ENCODE measurements at places on chromosomes 2 and 18.

DNA sequence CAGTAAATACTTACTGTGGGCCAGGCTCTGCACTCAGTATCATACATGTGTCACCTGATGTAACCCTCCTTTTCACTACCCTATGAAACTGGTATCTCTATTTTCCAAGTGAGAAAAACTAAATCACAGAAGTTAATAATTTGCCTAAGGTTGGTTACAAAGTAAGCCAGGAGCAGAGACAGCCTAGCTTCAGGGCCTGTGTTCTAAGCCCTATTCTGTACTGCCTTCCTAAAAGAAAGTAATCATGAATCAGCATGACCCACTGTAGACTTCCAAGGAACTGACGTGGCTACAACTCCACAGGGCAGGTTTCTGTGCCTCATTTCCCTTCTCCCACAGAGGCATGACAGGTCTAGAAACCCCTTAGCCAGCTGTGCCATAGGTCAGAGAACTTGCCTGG lies 14.3 kb downstream of the ZNF142 start:
- DNase-seq: peak; percentile 45

GRCh38 chr2:119792907-119793312 lies 33.2 kb downstream of the PTPN4 start:
- no peak for DNase-seq

GRCh38 chr2:78383576-78383975 lies 641.9 kb upstream of the REG3G start:
- no peak for DNase-seq

GRCh38 chr2:17445744-17446143 lies 72.5 kb downstream of the RAD51AP2 start:
- DNase-seq: no peak

GRCh38 chr2:63424329-63425078 lies 163.8 kb downstream of the WDPCP start:
- no peak for DNase-seq

GRCh38 chr18:48736321-48737260 lies 197.8 kb downstream of the CTIF start:
- DNase-seq: no peak

DNA sequence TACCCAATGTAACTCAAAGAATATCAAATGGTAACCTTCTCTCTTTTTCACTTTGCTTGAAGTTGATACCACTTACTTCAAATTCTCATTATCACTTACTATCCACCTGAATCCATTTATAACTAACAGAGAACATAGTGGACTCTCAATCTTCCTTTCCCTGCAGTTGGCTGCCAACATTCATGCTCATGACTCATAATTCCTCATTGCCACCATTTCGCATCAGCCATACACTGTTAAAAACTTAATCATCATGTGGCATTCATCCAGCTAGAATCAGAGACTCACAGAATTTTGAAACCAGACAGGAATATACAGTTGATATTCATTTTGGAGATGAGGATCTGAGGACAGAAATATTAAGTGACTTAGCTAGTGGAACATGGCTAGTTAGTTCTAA lies 56.8 kb downstream of the SLC4A10 start:
- no peak for DNase-seq

GRCh38 chr2:27807476-27807875 lies 36.0 kb downstream of the MRPL33 start:
- DNase-seq: no peak

DNA sequence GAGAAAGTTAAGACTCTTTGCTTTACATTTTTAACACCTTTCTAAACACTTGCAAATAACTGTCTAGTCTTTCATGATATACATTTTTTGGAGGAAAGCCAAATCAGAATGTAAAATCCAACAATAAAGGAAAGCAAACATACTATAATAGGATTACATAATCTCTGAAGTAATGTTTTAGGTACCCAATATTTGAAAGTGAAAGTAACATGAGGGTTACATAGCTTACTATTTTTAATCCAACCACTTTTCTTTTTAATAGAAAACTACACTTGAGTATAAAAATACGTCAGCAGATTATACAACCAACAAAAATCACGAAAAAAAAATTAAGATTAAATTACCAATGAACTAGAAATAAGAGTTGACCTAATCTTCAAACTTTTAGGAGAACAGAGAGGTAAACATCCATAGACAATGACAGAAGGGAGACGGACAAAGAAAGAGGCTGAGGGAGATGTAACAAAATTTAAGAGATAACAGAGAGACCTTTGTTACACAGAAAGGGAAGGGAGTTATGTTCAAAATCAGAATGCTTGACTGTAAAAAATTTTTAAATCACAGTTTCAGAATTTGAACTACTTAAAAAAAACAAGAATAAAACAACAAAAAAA lies 150.0 kb downstream of the IKZF2 start:
- DNase-seq: no peak

GRCh38 chr18:34848156-34848555 lies 138.1 kb downstream of the DTNA start:
- DNase-seq: no peak
